ENCODE measurements at places on chromosomes 12 and 14.
A peak's percentile ranks its signal among the peaks of the same experiment; 100 is the strongest.

DNA sequence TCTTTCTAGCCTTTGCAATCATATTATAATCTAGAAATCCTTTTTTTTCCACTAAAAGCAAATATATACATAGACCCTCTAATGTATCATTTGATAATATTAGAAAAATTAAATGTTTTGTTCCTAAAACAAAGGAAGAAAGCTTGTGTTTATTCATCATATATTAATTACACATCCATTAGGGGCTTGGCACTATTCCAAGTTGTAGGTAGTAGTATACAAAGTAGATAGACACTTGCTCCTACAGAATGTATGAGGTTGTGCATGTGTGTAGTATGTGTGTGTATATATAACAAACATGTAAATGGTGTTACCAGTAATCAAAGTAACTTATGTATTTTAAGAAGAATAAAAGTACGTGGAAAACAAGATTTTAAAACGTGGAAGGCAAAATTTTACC is 15.0 kb upstream of the KCNMB4 start:
- no peak for DNase-seq

DNA sequence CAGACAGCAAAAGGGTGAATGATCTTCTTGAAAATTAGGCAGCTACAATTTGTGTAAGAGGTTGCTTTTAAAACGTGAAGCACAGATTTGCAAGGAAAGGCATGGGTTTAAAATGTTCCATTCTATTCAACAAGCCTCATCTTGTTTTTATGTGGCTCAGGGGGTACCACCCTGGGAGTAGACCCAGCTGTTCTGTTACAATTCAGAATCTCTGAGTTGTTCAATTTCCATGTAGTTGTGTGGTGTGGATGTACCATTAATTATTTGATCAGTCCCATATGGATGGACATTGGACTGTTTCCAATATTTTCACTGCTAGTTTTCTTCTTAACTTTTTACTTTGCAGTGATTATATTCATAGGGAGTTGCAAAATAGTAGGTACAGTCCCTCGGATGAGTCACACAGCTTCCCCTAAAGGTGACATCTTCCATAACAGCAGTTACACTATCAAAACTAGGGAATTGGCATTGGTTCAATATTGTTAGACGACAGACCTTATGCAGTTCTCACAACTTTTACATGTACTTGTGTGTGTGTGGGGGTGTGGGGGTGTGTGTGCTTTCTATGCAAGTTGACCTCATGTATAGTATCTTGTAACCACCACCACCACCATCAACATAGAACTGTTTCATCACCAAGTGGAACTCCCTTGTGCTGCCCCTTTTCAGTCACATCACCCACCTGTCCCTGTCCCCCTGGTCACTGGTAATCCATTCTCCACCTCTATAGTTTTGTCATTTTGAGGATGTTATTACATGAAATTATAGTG is 59.0 kb upstream of the CAPRIN2 start:
- no peak for DNase-seq

GRCh38 chr14:31752867-31753661 is 191.9 kb downstream of the NUBPL start:
- no peak for DNase-seq

DNA sequence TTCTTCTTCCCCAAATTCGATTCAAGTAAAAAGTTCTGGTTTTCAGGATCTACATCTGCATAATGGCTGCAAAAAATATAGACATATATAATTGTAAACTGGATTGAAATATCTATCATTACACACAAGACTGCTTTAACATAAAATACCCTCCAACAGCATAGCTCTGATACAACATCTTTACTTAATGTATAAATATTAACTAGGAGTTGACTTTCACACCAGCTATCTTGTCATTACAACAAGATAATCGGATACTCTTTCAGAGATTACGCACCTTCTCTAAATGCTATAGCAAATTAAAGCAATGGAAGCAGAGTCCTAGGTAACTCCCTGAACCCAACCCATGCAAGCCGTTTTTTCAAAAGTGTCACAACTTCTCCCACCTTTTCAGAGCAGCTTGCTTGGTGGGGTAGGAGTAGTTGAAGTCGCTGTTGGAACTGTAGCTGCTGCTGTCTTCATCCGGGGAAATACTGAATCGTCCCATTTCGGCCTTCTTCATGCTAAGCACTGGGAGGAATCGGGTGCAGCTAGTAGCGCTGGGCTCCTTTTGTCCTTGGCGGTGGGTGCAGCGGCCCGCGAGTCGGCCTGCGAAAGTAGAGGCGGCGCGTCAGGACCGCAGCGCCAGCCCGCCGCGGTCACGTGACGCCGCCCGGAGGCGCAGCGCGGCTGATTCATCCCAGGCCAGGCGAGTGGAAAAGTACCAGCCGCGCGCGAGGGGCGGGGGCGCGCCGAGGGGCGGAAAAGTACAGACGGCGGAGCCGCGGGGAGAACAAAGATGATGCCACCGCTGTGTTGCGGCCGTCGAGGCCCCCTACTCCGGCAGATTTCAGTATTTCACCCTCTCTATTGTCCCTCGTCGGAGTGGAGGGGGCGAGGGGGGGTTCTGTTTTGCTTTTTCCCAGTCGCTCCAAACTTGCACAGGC is 1.5 kb downstream of the SLC38A2 start:
- DNase-seq, result peak; percentile 93

GRCh38 chr14:30271811-30272323 is 287.1 kb upstream of the G2E3 start:
- DNase-seq, result no peak

DNA sequence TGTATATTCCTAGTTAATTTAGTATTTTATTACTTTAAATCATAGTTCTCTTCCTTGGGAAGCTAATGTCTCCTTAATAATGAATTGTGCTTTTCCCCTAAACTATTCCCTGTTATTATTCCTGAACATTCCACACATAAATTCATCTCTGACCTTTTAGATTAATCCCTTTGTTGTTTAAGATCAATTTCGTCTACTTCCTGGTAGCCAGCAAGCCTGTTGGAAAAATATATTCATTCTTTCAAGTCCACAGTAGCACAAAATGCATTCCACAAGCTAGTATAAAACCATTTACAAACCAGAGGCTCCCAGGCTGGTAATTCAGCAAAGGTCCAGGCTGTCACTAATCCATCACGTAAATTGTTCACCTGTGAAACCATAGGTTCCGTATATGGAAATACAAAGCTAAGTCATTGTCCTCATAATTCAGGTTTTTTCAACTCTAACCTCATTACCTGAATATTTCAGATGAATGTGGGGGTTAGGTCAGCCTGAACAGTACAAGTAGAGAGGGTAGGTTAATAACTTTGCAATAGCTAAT is 232.7 kb downstream of the SEC23A start:
- no peak for DNase-seq

DNA sequence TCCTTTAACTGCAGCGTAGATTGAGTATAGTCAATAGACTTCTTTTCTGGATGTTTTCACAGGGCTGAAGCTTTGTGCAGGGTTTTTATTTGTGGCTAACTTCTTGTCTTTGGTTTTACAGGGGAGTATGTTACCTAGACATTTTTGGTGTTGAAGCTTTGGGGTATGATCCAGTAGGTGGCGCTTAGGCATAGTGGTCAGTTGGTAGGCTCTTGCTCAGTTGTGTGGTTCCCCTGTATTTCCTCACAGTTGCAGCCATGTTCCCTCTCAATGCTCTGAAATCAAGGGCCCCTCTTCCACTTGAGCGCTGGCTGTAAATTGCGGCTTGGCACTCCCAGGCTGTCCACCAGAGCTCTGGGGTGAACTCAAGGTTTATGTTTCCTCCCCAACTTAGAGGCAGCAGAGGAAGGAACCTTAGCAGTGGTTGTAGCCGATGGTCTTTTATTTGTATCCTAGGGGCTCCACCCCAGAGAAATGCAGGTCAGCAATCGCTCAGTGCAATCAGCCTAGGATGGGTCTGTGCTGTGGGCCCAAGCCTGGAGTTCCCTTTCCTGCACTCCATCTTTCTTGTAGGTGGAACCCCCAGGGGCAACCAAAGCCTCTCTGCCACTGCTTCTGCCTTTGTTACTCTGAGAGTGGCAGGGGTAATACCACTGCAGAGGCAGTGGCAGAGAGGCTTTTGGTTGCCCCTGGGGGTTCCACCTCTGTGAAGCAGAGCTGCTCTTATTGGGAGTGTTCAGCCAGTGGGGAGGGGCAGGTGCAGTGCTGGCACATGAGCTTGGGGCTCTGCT is 55.1 kb downstream of the CMAS start:
- DNase-seq, result peak; percentile 46

DNA sequence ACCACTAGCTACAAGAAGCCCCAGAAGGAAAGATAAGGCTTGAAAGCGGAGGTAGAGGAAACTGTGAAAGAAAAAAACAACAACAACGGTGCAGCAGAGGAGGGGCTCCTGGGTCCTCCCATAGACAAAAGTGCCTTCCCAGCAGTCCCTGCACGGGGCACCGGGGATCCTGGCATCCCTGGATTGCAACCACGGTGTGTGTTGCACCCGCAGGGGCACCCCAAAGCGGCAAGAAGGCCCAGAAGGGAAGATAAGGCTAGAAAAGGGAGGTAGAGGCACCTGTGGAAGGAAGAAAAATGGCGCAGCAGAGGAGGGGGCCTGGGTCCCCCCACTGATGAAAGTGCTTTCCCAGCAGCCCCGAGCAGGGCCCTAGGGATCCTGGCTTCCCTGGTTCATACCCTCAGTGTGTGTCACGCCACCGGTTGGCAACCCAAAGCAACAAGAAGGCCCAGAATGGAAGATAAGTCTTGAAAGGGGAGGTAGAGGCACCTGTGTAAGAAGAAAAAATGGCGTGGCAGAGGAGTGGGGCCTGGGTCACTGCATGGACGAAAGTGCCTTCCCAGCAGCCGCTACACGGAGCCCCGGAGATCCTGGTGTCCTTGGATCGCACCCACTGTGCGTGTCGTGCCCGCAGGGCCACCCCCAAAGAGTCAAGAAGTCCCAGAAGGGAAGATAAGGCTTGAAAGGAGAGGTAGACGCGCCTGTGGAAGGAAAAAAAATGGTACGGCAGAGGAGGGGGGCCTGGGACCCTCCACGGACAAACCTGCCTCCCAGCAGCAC is 281.0 kb downstream of the ALG10 start:
- no peak for DNase-seq

- no peak for DNase-seq
These were observed 935 bp upstream of the CKB start for GRCh38 chr14:103523575-103523954.

GRCh38 chr12:26628234-26628633 is 204.8 kb downstream of the ITPR2 start:
- DNase-seq, result no peak

DNA sequence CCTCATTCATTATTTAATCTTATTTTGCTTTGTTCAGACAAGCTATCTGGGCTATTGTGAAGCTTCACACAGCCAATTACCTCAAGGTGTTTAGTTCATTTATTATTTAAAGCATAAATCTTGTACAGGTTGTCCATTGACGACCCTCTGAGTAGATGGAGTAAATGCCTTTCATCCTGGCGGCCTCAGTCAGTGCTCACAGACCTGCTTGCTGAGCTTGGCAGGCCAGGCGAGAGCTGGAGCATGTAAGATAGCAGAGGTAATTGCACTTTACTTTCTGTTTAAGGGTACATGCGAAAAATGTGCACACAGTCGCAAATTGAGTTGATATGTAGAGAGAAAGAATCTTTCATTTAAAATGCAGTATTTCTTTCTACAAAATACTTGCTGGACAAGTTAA is 224.4 kb downstream of the NPAS3 start:
- DNase-seq, result no peak

- no peak for DNase-seq
These were observed 780 bp downstream of the SERPINA4 start for GRCh38 chr14:94562022-94562421.
